ENCODE measurements at places on chromosomes 6 and 20.
A peak's percentile ranks its signal among the peaks of the same experiment; 100 is the strongest.

DNA sequence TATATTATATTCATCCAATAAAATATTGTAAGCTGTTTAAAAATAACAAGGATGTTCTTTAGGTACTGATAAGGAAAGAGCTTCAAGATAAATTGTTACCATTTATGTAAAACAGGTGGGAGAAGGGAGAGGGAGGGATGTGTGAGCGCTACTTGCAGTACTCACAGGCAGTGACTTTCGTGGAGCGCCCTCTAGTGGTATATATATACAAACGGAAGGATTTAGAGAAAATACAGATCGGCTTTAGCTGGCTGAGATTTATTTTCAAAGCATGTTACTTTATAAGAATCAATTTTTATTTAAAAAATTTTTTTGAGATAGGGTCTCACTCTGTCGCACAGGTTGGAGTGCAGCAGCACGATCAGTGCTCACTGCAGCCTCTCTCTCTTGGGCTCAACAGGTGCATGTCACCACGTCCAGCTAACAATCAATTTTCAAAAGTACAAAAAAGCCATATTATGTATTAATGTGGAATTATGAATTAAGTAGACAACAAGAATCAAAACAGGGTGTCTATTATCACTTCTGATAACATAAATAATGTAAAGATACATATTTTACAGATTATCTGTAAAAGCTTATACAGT is 3.3 kb upstream of the MOG start:
- DNase-seq: peak; percentile 37

GRCh38 chr20:61830991-61831390 is 234.7 kb downstream of the TAF4 start:
- no peak for DNase-seq

DNA sequence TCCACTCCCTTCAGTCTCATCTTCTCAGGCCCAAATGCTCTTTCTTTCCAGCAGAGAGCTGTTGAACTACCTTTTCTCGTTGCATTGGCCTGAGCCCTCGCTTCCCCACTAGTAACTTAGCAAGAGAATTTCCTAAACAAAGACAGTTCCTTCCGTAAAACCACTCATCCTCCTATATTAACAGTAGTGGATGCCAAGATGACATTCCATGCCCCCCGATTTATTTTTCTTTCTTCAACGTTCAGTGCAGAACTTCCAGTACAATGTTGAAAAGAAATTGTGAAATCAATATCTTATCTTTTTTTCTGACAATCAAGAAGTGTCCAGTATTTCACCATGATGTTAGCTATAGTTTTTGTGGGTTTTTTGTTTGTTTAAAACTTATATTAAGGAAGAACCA is 45.8 kb downstream of the SOX4 start:
- DNase-seq: no peak

GRCh38 chr20:49516916-49517804 is 34.7 kb upstream of the KCNB1 start:
- DNase-seq: no peak

GRCh38 chr20:32368925-32369324 is 10.8 kb downstream of the ASXL1 start:
- DNase-seq: no peak

DNA sequence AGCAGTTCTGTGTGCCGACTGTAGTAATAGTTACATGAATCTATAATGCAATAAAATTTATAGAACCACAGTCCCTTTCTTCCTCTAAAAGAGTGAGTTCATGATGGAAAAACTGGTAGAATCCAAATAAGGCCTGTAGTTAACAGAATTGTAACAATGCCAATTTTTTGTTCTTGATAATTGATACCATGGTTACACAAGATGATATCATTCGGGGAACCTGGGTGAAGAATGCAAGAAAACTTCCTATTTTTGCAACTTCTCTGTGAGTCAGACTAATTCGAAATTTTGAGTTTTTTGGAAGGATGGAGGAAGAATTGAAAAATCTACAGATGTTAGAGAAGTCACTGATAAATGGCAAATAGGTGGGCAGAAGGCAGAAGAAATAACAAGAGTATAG is 381.8 kb downstream of the CDKAL1 start:
- no peak for DNase-seq

DNA sequence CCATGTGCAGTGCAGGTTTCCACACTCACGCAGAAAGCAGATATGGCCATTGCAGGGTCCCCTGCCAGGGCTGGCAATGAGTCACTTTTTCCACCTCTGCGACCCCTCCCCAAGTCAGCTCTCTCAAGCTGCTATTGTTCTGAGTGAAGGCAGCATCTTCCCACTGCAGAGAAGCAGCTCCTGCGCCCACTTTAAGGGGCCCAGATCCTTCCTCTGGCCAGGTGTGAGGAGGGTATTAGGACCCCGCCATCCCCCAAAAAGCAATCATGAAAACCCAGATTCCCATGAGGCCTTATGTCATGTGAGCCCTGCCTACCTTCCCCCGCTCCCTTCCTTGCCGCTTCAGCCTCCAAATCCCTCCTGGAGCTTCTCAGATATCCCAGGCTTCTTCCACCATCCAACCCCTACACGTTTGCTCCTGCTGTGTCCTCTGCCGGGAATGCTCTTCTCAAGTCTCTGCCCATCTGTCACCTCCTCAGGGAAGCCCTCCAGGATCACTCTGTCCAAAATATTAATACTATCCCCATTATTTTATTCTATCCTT is 220.3 kb downstream of the NFATC2 start:
- no peak for DNase-seq

DNA sequence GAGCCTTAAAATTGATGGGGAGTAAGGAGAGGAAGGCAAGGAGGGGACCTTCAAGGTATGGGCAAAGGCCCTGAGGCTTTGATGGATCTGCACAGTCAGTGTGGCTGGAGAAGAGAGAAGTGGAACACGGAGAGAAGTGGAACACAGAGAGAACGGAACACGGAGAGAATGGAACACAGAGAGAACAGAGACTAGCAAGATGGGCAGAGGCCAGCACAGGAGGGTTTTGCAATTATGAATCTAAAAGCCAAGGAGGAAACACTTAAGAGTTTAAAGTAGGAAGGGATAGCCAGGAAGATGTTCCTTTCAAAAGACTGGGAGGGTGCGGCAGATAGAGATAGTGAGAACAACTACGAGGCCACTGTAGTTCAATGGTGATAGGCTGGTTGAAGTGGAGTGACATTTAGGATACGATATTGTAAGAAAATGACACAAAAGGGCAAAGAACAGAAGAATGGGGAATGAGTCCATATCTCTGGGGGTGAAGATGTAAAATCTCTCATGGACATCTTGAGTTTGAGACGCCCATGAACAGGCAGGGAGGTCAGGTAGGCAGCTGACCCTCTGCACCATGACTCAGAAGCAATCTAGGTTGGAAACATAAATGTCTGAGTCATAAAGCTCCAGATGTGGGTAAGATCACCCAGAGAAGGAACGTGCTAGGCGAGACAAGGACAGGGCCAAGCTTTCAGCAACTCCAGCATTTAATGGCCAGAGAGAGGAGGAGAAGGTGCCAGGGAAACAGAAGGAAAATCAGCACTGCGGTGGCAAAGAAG is 25.4 kb downstream of the ZMYND8 start:
- DNase-seq: no peak

DNA sequence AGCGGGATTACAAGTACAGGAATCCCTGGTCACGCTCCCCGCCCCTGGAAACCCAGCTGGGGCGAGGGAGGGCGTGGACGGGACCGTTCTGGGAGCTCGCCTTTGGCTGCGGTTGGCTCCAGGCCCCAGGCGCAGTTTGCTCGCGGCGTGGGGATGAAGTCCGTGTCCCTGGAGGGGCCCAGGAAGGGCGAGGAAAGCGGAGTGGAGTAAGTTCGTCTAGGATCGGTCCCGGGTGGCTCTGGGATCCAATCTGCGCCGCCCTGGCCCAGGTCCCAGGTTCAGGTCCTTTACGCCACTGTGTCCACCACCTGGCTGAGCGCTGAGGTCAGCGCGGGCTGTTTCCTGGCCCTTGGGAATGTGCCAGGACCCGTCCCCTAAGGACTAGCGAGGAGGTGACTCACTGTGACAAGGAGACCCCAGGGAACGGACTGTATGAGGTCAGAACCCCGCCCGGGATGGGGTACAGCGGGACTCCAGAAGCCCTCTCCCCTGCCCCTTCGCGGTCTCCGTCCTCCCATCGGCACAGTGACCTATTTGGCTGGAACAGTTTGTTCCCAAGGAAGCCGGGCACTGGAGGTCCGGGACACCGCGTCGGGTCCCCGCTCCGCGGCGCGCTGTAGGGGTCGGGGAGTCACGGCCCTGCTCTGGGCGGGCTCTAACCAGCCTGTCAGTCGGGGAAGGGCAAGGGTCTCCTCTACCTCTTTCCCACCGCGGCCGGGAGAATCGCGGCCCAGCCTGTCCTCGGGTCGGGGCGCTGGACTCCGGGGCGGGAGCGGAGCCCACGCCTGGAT is 724 bp downstream of the CDKN1A start:
- peak; percentile 9 for DNase-seq

GRCh38 chr6:82408952-82409431 is 45.4 kb downstream of the TPBG start:
- no peak for DNase-seq

DNA sequence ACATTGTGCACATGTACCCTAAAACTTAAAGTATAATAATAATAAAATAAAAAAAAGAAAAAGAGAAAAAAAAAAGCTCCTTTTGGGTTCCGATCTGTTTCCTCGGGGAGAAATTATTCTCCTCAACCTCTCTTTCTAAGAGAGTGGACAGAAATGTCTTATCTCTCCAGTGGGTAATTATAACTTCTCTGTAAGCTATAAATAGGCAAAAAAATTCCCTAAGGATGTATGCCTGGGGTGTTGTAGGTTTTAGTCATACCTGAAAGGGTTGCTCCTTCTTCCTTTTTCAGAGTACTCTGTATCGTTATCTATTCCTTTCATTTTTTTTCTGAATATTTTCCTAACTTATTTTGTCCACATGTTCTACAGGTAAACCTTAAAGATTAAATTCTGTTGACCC is 169.7 kb upstream of the PTPRK start:
- no peak for DNase-seq

DNA sequence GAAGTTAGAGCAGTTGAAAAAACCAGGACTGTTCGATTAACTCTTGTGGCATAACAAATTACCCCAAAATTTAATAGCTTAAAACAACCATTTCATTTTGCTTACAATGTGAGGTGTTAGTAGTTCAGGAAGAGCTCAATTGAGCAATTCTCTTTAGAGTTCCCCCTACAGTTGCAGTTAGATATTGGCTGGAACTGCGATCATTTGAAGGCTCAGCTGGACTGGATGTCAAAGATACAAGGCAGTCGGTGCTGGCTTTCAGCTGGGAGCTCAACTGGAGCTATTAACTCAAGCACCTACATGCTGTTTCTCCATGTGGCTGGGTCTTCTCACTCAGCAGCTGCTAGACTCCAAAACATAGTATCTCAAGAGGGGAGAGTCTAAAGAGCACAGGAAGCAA is 96.0 kb upstream of the LOC128125822 start:
- DNase-seq: no peak

DNA sequence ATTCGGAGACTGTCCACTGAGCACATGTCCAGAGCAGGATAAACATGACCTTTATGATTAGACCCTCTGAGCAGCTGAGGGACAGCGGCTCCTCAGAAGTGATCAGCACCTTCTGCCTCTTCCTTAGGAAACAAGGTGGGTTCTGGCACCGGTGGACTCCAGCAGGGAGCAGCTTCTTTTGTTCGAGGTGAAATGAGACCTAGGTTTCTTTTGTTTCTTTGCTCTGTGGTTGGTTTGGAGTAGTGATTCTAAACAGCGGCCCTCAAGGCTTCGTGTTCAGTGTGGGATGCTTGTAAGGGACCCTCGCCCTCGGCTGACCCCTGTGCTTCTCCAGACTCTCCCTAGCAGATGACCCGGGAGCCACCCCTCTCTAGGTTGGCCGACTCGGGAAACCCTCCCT is 14.6 kb upstream of the FRMD1 start:
- no peak for DNase-seq

DNA sequence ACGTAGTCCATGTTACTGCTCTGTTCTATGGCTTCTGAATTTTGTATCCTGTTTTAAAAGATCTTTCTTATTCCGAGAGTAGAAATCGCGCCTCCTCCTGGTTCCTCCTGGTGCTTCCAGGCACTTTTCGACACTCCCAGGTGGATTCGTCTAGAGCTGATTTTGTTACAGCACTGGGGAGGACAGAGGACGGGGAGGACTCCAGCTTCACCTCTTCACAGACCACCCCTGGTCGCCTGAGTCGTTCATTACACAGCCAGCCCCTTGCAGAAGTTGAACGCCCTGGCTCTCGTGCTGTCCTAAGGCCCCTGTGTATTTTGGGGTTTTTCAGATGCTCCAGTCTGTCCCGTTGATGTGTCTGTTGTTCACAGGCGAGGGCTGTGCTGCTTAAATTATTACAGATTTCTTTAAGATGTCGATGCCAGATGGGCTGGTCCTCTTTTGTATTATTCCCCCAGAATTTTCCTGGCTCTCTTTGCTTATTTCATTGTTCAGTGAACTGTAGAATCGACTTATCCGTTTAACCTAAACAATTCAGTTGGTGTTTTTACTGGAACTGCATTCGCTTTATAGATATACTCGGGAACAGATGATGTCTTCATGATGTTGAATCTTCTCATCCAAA is 30.5 kb downstream of the COL20A1 start:
- DNase-seq: no peak

DNA sequence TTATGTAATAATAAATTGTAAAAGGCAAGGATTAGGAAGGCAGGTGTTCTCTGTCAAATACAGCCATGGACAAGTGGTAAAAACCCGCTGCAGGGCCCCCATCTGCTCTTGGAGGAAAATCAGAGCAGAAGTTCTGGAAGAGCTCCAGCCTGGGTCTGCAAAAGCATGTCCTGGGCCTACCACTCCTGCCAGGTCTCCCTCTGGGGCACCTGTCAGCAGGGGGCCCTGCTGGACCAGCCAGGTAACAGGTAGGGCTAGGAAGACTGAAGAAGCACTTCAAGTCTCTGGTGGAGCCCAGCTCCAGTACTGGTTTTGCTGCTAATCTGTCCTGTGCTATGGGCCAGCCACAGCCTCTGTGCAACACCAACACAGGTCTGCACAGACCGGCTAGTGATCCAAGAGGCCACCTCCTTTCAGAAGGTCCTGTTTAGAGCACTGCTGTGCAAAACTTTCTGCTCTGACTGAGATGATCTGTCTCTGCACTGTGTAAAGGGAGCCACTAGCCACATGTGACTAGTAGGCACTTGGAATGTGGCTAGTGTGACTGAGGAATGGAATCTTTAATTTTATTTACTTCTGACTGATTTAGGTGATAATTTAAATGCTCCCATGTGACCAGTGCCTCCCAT is 30.2 kb downstream of the RRBP1 start:
- DNase-seq: no peak

- no peak for DNase-seq
Observed at GRCh38 chr6:118017301-118017848, 110.3 kb downstream of the SLC35F1 start.

- no peak for DNase-seq
Observed at GRCh38 chr6:22095836-22096235, 201.0 kb downstream of the PRL start.

DNA sequence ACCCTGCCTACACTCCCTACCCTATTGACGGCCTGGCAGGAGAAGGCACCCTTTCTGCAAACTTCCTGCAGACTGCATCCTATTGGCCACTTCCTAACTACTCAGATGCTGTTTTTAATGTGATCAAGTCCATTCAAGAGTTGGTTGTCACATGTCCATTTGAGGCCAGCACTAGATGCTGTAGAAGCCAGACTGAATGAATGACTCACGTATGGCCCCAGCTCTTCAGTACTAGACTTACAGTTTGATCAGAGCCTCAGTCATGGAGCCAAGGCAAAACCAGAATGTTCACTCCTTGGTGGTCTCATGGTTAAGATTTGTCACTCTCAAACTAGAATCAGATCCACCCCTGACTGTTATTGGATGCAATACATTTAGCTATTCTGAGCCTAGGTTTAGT is 101.7 kb downstream of the OPRM1 start:
- no peak for DNase-seq

GRCh38 chr20:13291157-13291556 is 70.1 kb downstream of the ISM1 start:
- no peak for DNase-seq
